ENCODE measurements at places on chromosomes 1 and 21.

DNA sequence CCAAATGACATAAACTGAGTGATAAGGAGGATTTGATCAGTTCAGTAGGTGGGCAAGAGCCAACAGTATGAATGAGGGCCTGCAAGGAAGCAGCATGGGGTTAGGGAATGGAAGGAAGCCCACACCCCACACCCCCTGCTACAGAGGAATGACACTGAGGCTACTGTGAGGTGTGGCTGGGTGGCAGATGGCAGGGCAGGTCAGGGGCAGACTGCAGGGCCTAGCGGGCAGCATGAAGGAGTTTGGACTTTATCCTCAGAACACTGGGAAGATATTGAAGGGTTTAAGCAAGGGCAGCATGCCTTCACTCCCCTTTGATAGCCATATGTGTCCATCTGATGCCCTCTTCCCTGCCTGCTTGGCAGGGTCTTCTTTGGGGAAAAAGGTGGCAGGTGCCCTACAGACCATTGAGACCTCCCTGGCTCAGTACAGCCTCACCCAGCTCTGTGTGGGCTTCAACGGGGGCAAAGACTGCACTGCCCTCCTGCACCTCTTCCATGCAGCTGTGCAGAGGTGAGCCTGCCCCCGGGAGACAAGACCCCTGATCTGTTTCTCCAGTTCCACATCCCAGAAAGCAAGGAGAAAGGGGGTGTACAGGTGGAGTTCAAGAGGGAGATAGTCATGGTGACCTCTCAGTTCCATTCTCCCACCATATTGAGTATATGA, 4.1 kb upstream of the LENEP start:
- no peak for DNase-seq

DNA sequence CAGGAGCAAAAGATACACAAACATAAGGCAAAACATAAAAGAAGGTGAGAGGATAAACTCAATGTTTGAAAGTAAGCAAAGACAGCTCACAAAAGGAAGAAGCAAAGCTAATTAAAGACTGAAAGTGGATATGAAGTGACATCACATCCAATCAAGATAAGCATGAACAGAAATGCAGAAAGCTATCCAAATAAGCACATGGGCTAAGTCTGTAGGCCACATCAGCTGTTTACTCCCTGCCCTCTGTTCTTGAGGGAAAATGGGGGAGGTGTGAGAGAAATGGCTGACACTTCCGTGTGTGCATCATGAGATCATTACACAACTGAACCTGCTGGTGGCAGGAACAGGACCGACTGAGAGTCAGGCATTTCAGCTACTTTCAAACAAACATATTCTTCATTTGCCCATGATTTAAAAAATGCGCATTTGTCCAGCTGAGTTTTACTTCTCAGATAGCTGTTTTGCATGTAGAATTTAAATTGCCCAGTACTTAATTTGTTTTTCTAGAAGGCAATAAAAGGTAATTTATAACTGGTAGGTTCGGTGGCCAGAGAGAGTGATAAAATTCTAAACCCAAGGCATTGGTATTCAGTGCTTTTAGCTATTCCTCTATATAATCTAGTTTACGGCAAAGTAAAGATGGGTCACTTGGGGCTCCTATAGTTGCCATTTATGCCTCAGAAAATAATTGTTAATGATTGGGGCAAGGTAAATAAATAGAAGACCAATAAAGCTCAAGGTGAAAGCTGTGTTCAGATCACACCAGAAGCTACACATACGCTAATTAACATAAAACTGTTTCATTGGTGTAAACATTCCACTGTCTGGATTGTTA, 27.2 kb upstream of the MAN1A2 start:
- no peak for DNase-seq

GRCh38 chr21:46325073-46325912, 1.3 kb downstream of the PCNT start:
- DNase-seq = peak; percentile 11

- DNase-seq = peak; percentile 51
Observed at GRCh38 chr1:206686478-206687249, 2.0 kb downstream of the MAPKAPK2 start.

DNA sequence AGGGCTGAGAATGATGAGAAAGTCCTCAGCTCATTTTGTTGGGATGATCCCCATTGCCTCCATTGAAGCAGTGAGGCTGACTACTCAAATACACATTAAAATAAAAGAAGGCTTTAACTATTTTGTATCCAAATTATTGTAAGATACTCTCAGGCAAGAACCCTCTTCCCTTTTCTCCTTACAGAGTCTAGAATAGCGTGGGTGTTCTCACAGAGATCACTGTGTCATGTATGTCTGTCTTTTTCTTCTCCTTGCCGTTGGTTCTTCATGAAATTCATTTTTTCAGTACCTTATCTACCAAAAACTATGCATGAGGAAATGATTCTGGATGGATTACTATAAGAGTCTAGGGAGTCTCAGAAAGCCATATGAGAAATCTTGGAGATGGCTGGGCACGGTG, 30.1 kb downstream of the SORT1 start:
- no peak for DNase-seq

DNA sequence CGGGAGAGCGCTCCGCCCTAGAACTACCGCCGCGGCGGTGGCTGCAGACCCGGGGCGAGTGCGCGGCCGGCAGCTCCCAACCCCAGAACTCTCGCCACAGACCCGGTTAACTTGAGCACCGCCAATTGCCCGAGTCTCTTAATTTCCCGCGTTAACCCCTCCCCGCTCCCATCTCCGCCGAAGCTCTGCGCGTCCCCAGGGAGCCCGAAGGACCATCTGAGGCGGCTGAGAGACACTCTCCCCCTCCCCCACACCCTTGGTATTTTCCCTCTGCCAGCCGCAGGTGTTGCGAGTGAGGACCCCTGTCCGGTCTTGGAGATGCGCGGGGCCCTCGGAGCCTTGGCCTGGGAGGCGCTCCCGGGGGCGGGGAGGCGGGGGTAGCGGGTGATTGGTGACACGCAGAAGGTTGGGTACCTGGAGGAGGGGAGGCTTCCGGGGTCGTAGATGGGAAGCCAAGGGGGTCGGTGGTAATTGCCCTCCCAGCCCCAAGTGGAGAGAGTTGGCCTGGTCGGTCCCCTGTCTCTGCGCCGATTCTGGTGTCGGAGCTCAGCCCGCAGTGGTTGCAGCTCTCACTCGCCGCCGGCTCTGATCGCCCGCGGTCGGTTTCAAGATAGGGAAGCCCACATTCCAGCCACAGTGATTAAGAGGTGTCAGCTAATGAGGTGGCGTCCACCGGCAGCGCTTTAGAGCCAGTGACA, 858 bp upstream of the SUSD4 start:
- no peak for DNase-seq

GRCh38 chr1:97461782-97462181, 459.1 kb downstream of the DPYD start:
- no peak for DNase-seq

DNA sequence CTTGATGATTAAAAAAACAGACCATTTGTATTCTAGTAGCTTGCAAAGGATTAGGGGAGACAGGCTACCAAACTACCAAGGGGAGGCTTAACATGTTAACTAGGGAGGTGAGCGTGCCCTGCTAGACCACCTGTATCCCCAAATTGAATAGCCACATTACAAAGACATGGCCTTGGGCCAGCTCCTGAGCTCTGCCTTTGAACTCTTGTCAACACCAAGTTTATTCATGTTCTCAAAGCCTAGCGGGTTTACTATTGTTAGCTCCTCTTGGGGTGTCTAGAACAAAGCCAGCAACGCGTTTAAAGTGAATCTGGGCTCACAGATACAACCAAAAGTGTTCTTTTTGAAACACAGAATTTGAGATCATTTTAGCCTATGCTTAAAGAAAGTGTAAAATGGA, 36.3 kb downstream of the SMYD2 start:
- no peak for DNase-seq

DNA sequence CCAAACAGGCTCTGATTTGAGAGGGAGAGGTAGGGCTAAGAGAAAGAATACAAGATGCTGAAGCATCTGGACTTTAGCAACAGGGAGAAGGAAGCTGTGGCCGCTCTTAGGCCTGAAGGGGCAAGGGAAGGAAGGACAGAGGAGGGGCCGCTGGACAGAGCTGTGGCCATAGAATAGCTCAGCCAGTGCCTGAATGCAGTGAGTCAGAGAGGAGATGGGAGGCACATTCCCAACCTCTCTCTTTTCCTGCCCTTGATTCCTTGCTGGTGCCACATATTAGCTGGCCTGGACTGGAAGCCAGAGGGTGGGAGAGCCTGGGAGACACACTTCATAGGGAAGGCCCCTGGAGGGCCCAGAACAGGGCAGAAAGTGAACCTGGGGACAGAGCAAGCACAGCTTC, 83.4 kb upstream of the POU3F1 start:
- no peak for DNase-seq

DNA sequence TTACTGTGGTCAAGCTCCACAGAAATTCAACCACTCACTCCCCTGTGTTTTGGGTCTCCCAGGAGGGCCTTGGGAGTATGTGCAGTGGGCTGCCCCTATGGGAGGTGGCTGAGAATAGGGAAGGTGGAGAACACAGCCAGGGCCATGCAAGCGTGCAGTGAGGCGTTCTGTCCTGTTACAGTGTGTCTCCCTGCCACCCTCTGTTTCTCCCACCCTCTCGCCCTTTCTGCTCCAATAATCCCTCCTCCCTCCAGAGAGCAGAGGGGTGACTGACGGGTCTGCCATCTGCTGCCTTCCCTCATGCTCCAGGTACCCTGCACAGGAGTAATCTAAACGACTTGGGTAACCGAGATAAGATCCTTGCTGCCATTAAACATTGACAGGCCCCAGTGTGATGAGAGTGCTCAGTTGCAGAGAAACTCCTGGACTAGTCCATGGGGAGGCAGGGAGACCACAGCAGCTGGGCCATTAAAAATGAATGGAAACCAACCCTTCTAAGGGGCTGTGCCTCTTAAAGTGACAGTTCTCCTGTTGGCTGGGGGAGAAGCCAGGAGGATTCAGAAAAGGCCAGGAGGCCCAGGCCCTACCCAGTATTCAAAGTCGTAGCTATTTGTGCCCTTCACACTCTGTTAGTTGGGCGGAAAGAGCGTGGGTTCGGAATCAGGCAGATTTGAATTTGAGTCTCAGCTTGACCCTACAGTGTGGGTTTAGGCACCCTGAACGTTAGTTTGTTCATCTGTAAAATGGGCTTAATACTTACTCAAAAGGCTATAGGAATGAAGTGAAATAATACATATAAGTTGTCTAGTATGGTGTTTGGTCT, 22.4 kb upstream of the BTG2 start:
- no peak for DNase-seq

- no peak for DNase-seq
Observed at GRCh38 chr1:63640633-63641567, 47.7 kb downstream of the PGM1 start.

- no peak for DNase-seq
Observed at GRCh38 chr1:101330427-101331130, 93.8 kb downstream of the S1PR1 start.

GRCh38 chr1:23650344-23650990, 41.1 kb upstream of the RPL11 start:
- no peak for DNase-seq

DNA sequence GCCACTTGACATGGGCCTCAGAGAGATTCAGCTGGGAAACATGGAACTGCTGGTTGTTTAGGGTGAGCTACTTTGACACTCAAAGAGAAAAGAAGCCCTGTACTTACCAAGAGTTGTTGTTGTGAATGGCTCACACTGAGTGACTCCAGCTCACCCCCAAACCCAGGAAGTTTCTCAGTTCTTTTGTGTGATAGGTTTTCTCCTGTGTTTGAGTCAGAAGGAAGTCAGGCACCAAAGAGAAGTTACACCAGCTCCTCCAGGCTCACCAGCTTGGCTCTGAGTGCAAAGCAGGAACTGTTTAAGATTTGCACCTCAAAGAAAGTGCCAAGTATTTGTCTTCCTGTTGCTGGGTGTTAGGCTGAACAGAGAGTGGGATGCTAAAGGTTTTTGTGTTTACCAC, 111.2 kb upstream of the PROX1 start:
- DNase-seq = no peak

DNA sequence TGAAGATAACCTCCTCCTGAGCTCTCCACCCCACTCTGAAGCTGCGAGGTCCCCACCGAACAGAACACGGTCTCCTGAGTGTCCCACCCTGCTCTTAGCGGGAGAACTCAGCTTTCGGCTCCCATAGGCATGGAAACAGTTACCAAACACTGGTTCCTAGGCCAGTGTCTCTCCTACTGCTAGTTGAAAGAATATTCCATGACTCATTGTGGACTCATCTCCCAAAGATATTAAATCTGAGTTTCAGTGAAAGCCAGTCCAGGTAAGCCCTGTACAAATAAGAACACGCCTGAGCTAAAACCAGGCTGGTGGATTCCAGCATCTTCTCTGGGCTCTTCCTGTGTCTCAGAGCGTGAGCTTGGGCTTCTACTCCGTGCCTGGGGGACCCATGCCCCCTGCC, 107.5 kb upstream of the CLDN14 start:
- DNase-seq = no peak

GRCh38 chr1:5001466-5001865, 347.1 kb downstream of the AJAP1 start:
- DNase-seq = no peak

- no peak for DNase-seq
Observed at GRCh38 chr1:157142765-157143423, 4.7 kb upstream of the ETV3 start.

GRCh38 chr1:154208677-154209388, 2.7 kb upstream of the CFAP141 start:
- DNase-seq = no peak

- DNase-seq = no peak
Observed at GRCh38 chr1:111347026-111347425, 56.4 kb downstream of the CHIA start.

- DNase-seq = no peak
Observed at GRCh38 chr1:227548119-227548397, 15.3 kb upstream of the ZNF678 start.

DNA sequence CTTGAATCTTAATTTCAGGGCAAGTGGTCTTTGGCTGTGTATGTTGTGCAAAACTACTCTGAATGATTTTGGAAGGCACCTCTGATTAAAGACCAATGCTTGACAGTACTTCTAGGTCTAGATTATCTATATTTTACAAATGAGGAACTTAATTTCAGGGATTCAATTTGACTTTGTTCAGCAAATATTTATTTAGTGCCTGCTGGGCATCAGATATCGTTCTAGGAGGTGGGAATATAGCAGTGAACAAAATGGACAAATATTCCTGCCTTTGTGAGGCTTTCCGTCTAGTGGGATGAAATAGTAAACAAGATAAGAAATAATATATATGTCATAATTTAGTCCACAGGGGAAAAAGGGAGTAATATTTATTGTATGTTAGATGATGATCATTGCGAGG, 4.7 kb downstream of the ZNF326 start:
- no peak for DNase-seq

- peak; percentile 19 for DNase-seq
Observed at GRCh38 chr1:115641762-115642167, at the start of gene VANGL1. Gene VANGL1, plus strand, starts transcription at chr1:115641970. Its CDS starts 9,444 bp downstream, at chr1:115651414.

- DNase-seq = peak; percentile 2
Observed at GRCh38 chr1:95084317-95085176, 11.8 kb upstream of the ALG14 start.

Data from NK-92 treated with Interleukin-12 subunit alpha and Interleukin-12 subunit beta, amount 100 ng/mL, for 24 hours (cell line).